ENCODE measurements at places on chromosomes 16 and 17.

DNA sequence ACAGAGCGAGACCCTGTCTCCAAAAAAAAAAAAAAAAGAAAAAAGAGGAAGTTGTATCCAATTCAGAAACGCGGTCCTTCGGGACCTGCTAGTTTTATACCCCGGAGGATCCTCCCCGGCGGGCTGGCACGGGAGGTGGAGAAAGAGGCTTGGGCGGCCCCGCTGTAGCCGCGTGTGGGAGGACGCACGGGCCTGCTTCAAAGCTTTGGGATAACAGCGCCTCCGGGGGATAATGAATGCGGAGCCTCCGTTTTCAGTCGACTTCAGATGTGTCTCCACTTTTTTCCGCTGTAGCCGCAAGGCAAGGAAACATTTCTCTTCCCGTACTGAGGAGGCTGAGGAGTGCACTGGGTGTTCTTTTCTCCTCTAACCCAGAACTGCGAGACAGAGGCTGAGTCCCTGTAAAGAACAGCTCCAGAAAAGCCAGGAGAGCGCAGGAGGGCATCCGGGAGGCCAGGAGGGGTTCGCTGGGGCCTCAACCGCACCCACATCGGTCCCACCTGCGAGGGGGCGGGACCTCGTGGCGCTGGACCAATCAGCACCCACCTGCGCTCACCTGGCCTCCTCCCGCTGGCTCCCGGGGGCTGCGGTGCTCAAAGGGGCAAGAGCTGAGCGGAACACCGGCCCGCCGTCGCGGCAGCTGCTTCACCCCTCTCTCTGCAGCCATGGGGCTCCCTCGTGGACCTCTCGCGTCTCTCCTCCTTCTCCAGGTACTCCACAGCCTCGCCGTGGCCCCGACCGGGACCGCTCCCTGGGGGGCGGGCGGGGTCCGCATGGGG lies at the start of gene CDH3:
Gene CDH3, plus strand, starts transcription at position 596 of the 779 bp plus-strand sequence. Its CDS starts 70 bp downstream, at position 666.
- no peak for DNase-seq

GRCh38 chr17:63682441-63682840 lies 17.5 kb downstream of the LIMD2 start:
- no peak for DNase-seq

- no peak for DNase-seq
Observed at GRCh38 chr17:40966848-40967247, at the start of gene KRT39. TSS of gene KRT39 (minus strand) at chr17:40966948. CDS start at chr17:40966856, 92 bp downstream.

- peak; percentile 99 for DNase-seq
Observed at GRCh38 chr17:79919164-79919585, 79.9 kb upstream of the CBX4 start.

DNA sequence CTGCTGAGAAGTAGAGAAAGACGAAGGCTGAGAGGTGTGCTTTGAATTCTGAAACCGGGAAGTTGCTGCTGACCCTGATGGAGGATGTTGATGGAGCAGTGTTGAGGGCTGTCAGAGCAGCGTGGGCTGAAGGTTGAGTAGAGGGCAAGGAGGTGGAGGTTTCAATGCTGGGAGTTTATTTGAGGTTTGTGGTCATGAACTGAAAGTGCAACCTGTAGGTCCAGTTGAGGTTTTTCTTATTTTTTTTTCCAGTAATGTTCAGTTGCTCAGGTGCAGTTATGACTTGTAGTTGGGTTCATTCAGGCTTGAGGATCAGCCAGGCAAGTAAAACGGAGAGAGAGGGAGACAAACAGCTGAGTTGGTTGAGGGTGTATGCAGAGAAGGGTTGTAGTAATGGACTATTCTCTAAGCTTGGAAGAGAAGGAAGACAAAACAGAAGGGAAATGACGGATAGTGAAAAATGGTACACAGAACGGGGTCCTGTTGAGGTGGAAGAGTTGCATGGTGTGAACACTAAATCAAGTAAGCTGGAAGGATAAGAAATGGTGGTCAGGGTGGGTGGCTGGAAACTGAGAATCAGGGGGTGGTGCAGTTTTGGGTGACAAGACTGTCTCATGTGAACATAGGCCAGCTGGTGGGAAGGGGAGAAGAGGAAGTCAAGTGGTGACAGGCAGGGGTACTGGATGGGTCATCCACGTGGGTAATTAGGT lies 8.7 kb upstream of the UBE2G1 start:
- no peak for DNase-seq

- no peak for DNase-seq
Observed at GRCh38 chr17:7406235-7406825, 1.3 kb upstream of the NLGN2 start.

DNA sequence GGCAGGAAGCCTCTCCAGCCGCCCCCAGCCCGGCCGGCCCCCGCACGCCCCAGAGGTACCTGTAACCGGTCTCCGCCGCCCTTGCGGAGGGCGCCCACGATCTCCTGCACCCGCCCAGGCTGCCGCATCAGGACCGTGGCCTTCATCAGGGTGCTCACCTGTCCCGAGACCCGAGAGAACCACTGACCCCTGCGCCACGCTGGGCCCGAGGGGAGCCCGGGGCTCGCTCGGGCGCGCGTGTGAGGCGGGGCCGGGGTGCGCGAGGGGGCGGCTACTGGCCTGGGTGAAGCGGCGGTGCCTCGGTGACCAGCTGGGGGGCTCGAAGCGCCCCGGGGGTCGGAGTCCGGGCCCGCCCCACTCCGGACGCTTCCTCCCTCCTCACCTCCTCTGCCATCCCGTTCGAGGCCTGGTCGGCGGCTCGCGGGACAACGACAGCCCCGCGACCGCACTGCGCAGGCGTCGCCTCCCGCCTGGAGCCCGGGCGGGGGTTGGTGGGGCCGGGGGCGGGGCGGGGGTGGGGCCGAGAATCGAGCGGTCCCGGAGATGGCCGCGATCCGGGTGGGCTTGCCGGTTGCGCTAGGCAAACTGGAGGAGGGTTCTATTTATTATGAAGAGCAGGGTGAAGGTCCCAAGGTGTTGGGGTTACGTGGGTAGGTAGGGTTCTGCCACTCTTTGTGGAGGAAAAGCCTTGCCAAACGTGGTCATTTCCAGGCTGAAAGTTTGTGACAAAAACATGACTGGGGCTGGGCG lies at the start of gene NT5C3B:
Gene NT5C3B, minus strand, starts transcription at position 433 of the 750 bp plus-strand sequence. Its CDS starts 39 bp downstream, at position 394.
- DNase-seq, result peak; percentile 68

DNA sequence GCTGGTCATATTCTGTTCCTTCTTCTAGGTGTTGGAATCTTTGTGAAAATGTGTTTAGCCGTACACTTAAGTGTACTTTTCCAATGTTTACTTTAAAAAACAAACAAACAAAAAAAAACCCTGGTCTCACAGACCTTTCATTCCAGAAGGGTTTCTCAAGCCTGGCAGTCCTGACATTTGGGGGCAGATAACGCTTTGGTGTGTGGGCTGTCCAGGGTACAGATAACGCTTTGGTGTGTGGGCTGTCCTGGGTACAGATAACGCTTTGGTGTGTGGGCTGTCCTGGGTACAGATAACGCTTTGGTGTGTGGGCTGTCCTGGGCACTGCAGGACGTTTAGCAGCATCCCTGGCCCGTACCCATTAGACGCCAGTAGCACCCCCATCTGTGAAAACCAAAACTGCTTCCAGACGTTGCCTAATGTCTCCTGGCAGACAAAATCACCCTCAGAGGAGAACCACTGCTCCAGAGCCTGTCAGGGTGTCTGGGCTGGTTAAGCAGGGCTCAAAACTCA lies 15.2 kb upstream of the FLCN start:
- DNase-seq, result no peak

DNA sequence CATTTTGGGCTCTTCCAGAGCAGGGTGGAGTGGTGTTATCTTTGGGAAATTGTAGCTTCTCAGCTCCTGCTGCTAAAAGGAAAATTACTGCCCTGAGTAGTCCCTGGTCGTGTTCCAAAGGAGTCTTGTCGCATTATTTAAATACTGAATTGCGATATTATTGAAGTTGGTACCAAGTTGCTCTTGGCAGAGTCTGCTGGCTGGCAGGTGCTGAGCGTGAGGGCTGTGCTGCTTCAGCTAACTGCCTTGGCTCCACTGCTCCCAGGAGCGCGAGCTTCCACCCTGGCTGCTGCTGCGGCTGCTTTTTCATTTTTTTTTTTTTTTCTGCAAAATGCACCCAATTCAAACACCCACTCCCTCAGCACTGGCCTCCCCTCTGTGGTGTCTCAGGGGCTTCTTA lies 289.8 kb downstream of the MAF start:
- DNase-seq, result no peak

- DNase-seq, result no peak
Observed at GRCh38 chr17:29021226-29021625, 15.4 kb upstream of the SEZ6 start.
